Activated T-cell treated with anti-CD3 and anti-CD28 coated beads, Interleukin-2, amount 50 U/mL, for 4 hours (primary cell): ENCODE measurements at places on chromosomes 2 and 18.

DNA sequence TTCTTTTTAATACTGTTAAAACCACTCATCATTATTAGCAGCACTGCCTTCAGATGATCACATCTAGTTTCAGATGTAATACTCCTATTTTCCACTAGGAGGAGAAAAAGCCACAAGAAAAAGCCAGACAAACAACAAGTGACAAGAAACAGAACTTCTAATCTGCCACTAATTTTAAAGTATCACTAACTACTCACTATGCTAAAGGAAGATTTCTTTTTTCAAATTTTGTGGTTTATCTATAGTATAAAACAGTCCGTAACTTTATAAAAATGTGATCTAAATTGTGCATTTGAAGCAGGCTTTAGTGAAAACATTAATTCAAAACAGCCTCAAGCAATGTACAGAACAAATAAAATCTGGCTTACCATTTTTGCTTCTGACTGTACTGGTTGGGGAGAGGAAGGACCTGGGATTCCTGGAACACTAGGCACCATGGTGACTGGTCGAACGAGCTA, 56.8 kb downstream of the ATF2 start:
- no peak for DNase-seq

- no peak for DNase-seq
Observed at GRCh38 chr2:98505311-98505808, 60.7 kb downstream of the INPP4A start.

DNA sequence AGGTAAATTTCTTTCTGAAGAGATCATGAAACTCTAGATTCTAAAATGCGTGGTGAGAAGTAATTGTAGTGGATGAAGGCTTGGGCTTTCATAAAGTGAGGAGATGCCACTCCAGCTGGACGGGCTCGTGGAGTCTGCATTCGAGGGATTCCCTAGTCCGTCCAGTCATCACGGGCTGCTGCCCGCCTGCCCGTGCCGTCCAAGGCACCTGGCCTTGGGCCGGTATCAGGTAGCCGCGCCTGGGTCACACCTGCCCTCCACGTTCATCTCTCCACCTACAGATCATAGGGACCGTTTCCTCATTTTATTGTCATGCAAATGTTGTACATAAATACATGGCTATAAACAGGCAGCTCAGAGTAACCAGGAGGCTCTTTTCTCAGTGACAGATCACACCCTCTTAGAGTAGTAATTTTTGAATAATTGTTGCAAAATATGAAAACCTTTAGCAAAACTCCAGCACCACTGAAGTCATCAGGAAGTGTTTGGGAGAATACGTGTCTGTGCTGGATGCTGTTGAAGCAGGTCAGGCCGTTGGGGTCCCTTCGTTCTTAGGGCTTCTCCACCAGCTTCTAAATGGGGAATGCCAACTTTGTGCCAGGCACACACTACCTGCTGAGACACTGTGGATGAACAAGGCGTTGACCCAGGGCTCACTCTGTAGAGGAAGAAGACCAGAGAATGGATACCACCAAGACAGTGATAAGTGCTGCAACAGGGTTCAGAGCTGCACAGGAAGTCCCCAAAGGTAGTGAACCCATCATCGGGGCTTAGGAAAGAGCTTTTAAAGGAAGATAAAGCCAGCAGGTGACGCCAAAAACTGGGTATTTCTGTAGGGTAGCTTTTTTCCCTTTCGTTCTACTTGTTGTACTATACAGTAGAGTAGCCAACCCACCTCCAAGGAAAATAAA, 112.5 kb downstream of the FAM210A start:
- DNase-seq = no peak

DNA sequence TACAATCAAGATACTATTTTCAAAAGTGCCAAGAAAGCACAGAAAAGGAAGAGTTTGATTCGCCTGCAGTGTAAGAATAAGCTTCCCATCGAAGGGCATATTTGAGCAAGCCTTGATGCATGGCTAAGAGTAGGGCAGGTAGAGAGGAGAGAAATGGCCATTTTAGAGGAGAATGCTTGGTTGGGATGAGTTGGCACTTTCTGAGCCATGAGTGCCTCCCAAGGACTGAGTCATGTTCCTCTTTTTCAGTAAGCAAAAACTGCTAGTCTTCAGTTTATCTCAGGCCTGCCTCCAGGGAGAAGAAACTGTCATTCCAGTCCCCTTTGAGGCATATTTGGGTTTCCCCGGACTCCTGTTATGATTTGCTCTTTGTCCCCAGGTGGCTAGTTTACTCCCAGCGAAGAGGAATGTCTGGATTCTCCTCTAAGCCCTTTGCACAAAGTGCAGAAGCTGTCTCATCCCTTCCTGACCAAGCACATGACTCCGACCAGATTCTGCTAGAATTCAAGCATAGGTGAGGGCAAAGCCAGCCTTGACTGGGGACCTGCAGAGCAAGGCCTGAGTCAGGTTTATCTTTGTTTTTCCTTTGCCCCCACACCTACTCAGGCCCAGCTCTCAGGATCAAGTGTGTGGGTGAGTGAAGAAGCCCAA, 115.2 kb downstream of the TTC32 start:
- DNase-seq = no peak

DNA sequence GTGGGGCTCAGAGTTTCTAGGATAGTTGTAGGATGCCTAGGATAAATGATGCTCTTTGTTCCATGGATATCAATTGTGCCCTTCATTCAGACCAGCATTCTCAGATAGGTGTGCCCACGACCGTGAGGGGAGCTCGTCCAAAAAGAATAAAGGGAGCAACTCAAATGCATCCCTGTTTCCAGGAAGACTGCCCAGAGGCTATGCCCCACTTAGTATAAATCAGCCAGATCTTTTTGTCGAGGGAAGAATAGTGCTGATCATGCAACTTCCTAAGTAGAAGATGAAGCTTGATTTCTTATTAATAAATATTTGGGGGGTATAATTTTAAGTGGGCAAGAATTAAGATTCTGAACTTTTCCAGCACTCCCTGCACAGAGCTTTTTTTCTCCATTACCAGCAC, 450.2 kb downstream of the ARHGAP15 start:
- DNase-seq = no peak

DNA sequence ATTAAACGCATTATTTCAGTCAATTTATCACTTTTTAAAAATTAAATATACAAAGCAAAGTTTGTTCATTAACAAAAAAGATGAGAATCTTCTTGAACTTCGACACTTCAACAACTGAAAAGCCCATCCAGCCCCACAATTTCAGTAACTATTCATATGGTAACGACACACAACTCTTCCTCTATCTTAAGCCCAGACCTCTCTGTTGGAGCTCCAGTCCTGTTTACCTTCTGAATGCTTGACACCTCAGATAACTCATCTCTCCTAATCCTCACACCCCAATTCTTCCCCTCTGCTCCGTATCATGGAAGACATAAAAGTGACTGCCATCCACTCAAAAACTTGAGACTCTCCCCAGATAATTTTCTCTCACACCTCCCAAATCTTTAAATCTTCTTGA, 12.6 kb downstream of the USP37 start:
- DNase-seq = no peak

DNA sequence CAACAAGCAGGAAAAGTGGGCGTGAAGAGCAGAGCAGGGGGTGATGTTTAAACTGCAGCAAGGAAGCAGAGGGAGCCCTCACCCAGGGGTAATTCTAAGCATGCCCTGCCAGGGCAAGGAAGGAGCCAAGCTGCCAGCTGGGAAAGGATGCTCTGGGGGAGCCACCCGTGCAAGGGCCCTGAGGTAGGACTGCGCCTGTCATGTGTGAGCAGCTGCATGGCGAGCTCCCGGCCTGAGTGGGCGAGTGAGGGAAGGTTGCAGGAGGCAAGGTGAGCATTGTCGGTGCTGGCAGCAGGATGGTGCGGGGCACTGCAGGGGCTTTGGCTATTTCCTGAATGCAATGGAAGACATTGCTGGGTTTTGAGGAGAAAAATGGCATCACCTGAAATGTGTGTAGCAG, 107.2 kb downstream of the COPS8 start:
- DNase-seq = no peak

- no peak for DNase-seq
Observed at GRCh38 chr2:38997781-38998180, 108.1 kb downstream of the ARHGEF33 start.

DNA sequence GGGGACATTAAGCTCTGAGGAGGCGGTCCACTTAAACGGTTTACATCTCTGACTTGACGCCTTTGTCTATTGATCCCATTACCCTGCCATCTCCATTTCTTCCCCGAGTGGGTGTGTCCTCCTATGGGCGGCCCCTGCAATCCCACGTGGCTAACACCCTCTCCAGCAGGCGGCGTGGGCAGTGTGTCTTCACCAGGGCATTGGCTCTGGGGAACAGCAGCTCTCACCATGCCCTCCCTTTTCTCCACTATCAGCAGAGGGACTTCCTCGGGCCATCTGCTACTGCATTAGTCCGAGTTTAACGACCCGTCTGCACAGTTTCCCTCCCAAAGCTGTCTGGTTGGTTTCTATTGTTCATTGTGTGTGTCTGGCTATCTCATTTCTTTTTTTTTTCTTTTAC, 511.9 kb upstream of the NRP2 start:
- DNase-seq = no peak

DNA sequence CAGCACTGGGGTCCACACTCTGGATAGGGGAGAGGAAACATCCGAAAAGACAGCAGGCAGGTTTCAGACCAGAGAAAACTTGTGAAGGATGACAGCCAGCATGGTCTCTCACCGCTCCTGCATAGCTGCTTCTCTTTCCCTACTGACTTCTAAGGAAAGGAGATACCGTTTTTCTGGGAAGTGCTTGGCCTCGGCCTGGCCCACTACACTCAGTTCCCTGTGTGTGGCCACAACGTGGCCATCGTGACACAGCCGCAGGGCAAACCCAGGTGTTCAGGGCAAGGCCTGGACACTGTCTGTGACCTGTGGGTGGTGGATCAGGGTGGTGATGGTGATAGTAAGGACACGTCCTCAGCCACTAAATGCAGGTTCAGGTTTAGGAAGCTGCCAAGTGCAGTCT, 34.2 kb upstream of the ACAA2 start:
- DNase-seq = no peak

DNA sequence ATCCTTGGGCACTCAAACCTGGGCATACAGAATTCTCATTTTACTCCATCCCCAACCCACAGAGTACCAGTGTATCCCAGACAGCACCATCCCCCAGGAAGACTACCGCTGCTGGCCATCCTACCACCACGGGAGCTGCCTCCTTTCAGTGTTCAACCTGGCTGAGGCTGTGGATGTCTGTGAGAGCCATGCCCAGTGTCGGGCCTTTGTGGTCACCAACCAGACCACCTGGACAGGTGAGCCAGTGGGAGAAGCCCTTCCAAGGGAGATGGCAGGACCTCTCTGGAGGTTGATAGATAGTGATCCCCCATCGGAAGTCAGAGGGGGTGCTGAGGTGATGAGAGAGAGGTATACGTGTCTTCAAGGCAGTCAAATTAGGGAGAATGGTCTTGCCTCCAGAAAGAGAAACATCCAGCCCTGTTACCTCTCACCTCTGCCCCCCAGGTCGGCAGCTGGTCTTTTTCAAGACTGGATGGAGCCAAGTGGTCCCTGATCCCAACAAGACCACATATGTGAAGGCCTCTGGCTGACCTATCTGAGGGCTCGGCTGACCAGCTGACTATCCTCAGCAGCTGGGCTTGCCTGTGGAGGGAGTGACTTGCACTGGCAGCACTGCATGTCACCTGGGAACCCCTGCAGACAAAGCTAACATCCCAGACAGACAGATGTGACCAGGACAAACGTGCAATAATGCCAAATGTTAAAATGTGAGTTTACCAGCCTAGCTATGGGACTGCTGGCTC, 9.5 kb downstream of the PKDCC start:
- no peak for DNase-seq

- DNase-seq = no peak
Observed at GRCh38 chr2:12389344-12390045, 327.2 kb upstream of the TRIB2 start.

DNA sequence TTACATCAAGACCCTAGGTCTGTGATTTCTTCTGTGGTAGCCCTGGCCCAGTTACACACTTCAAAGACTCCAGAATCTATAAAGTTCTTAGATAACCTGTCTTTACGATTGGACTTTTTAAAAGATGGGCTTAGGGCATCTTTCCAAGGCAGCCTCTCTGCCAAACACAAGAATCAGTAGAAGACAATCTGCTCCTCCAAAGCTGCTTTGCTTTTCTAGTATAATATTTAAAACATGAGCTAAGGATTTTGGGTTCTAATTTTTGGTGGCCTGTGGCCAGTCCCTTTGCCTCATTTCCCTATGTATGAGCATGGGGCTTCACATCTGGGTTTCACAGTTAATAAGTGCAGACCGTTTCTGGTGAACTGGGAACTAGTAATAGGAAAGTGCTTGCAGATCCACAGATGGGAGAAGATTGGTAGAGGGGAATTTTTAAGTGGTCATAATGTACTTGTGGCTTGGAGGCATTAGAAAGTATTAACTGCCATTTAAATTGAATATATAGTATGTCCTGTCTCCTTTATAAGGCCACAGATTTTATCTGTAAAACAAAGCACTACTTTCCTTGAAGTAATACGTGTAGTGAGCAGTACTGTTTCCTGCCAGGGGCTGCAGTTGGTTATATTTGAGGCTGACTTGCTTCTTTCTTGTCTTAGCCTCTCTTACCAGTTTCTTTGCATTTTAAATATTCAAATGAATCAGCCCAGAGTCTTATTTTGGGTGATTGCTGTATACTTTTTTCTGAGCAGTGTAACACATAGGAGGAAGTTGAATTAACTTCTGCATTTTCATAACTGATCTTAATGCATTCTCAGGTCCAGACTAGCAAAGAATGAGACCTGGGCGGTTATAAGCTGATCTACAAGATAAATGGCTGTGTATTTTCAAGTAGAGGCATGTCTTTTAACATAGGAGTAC, 1.5 kb downstream of the ARPC2 start:
- DNase-seq = peak; percentile 16

DNA sequence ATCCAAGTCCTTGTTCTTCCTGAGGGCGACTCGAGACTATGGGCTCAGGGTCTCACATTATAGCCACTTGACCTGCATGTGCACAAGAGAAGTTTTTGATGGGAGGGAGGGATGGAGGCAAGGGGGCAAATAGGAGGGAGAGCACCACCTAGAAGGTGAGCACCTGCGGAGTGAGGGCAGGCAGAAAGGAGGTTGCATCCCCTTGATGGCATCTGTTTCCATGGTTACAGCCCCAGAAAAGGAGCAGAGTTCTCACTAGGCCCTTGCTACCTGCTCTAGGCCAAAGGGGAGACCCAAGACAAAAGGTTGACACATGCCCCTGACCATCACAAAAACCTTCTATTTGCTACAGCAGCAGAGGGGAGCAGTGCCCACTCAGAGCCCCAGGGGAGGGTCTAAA, 131.5 kb upstream of the SERTAD2 start:
- no peak for DNase-seq

DNA sequence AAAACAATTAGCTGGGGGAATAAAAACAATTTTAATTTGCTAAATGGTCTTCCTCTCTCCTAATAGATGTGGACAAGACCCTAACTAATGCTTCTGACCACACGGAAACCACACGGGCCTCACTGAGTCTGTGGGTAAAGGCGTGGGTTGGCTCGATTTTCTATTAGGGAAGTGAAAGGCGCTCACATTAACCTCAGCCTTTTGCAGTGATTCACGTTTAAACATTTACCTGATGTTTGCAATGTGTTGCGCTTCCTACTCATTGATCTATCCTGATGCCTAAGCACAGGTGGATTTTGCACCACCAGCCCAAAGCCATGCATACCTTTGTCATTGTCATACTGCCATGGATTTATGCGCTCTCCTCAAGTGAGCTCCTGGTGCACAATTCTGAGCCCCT, 35.6 kb upstream of the NRP2 start:
- DNase-seq = no peak

- DNase-seq = no peak
Observed at GRCh38 chr2:216501854-216502253, 3.2 kb downstream of the RPL37A start.
